ENCODE measurements at places on chromosomes 1 and 21.

DNA sequence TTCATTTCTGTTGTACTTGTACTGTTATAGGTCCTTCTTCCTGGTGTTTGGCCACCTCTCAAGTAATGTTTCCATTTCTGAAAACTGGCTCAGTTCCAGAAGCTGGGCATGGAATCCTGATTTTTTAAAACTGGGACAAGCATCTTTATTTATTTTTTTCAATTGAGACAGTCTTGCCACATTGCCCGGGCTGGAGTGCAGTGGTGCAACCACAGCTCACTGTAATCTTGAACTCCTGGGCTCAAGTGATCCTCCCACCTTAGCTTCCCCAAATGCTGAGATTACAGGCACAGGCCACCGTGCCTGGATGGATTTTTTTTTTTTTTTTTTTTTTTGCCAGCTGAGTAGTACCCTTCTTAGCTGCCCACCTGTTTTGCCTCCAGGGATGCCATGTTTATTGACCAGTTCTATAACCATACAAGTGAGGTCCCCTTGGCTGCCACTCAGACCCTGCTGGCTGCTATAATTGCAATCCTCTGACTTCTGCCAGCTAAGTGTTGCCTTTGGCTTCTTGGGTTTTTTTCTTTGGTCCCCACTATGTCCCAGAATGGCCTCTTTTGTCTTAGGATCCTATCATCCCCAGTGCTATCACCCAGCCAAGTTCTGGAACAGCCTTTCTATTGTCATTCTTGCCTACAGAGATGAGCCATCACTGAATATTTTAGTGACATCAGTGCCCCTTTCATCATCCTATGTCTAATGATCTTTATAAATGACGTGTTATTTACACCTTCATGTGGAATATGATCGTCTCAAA is 3.9 kb upstream of the DIP2A start:
- no peak for DNase-seq
- no peak overlapping the region for H3K4me3 ChIP-seq
- H3K36me3 ChIP-seq, result no peaks in the 10 kb centered on the region
- H3K27ac ChIP-seq, result no peak overlapping the region

DNA sequence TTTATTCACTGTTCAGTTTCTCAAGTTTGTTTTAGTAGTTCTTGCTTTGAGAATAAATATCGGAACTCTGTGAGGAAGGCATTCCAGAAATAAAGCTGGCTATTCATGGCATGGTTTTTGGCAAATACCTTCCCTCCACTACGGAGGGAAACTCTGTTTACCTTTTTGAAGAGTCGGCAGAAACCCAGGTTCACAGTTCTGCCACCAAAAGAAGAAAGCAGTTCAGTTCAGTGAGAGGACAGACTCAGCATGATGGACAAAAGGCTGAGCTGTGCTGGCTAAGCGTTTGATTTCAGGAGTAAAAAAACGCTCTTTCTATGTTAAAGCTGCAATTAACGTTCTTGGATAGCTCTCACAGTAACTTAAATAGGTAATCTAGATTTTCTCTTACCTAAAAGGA is 42.4 kb downstream of the CNN3 start:
- H3K27me3 ChIP-seq, result no peaks in the 10 kb centered on the region
- no peak overlapping the region for H3K4me3 ChIP-seq
- DNase-seq, result no peak
- peak overlapping the region; percentile 71 for H3K27ac ChIP-seq

DNA sequence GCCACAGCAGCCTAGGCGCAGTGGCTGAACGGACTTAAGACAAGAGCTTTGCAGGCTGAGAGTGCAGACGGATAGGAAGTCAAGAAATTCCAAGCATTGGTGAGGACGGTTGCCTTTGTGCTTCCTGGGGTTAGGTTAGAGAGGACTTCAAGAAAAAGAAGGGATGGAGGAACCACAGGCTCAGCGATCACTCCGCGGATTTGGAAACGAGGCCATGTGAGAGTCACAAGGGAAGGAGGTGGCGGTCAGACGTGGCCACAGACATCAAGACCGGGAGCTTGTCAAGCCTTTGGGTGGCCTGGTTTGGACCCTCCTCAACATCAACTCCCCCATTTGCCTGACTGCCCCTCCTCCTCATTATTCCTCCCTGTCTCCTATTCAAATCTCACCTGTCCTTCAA is 62.3 kb downstream of the NID1 start:
- H3K27me3 ChIP-seq, result no peaks in the 10 kb centered on the region
- DNase-seq, result no peak
- H3K4me1 ChIP-seq, result peaks cover 22% of the 10 kb centered on the region
- no peaks in the 10 kb centered on the region for H3K36me3 ChIP-seq
- no peak overlapping the region for H3K4me3 ChIP-seq

DNA sequence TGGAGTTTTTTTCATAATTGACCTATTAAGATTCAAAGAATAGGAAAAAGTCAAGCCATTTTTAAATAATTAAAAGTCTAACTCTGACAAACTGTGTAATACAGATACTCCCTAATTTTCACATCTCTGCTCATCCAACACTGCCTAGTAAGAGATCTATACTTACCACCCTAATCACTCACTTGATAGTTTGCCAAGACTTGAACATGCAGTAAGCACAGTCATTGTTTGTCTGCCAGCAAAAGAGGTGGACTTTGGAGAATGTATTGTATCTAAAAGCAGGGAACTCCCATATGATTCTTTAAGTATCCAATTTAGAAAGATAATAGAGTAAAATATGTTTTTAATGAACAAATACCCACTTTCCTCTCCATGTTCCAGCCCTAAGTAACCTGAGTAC is 15.5 kb downstream of the TMEM59 start:
- H3K4me1 ChIP-seq, result no peaks in the 10 kb centered on the region
- no peak for DNase-seq
- no peak overlapping the region for H3K4me3 ChIP-seq
- no peak overlapping the region for H3K27ac ChIP-seq
- H3K27me3 ChIP-seq, result no peaks in the 10 kb centered on the region
